Globus pallidus (tissue), 1 donor: ENCODE measurements at places on chromosomes 3 and 15.

DNA sequence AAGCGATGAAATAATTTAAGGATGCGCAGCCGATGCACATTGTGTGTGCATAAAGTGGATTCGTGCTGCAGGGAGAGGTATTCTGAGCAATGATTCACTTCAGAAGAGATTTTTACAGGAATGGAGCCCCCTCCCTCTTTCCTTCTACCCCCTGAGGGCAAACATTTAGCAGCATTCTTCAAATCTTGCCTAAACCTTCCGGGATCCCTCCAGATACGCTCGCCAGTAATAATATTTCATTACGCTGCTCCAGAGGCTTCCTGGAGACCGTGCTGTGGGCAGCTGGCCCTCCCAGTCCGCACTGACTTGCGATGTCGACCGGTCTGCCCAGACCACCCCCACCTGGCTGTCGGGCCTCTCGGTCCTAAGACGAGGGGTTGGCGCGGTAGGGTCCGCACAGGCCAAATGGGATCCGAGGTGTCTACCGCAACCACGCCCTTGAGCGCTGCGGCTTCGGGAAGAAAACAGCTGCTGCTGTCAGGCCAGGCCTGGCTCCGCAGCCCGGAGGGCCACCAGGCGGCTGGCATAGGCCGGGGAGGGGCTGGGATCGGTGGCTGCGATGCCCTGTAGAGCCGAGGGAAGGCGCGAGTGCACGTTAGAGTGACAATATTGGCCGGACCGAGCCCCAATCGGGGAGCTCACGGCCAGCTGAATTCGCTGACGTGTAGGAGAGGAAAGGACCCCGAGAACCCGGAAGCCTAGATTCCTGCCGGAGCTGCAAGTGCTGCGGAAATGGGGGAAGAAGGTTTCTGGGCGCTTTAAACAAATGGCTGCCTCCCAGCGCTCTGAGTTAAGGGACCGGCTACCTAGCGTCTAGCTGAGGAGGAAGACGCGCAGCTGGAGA lies 14.3 kb downstream of the ZIC4 start:
- DNase-seq, result peak; percentile 89

- DNase-seq, result peak; percentile 81
These were observed 56.0 kb downstream of the PDE8A start for GRCh38 chr15:85037641-85038040.

DNA sequence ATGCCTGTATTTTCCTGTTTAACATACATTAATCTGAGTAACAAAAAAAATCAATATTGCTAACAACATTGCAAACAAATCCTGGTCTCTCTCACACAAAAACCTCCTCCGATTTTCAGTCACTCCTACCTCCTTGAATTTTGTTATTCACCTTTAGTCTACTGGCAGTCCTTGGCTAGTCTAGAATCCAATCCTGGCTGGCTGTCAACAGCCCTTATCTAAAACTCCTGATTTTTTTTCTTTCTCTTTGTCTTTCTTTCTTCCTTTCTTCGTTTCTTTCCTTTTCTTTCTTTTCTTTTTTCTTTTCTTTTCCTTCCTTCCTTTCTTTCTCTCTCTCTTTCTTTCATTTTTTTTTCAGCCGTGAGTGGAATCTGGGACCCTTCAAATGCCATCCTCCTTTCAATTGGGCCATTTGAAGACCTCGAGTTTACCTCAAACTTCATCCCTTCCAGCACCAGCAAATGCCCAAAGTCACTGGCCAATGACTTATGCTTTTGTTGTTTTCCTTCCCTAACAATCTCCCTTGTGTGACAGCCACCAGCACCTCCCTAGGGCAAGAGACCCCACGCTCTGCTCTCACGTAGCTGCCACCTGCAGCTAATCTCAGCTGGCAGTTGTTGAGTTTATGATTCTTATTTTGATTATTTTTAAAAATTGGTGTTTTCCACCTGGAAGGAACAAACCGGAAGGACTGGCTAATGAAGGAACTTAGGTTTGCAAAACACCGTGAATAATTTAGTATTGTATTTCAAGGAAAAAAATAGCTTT lies 6.8 kb upstream of the ONECUT1 start:
- DNase-seq, result no peak

GRCh38 chr15:35702946-35703495 lies 157.1 kb upstream of the DPH6 start:
- DNase-seq, result no peak

GRCh38 chr15:72342385-72342784 lies 22.4 kb upstream of the CELF6 start:
- DNase-seq, result no peak
